ENCODE measurements at places on chromosomes 6 and 20. TPM values are rescaled to one million over a fixed set of nuclear protein-coding genes. Genes with fewer than 3 reads are reported as not detected.

The IMPG1 gene
- total RNA-seq, result not detected

The PSORS1C2 gene
- not detected for total RNA-seq

The TRIM15 gene
- total RNA-seq, result not detected

The TGM6 gene
- not detected for total RNA-seq

The HLA-DPA1 gene
- 42.8 TPM for total RNA-seq

The MICB gene
- total RNA-seq, result 1.5 TPM

The PARD6B gene
- 5.6 TPM for total RNA-seq

The CRISP3 gene
- not detected for total RNA-seq

The TMC2 gene
- total RNA-seq, result 0.08 TPM

The MYH7B gene
- 230 TPM for total RNA-seq

The TINAG gene
- not detected for total RNA-seq

DNA sequence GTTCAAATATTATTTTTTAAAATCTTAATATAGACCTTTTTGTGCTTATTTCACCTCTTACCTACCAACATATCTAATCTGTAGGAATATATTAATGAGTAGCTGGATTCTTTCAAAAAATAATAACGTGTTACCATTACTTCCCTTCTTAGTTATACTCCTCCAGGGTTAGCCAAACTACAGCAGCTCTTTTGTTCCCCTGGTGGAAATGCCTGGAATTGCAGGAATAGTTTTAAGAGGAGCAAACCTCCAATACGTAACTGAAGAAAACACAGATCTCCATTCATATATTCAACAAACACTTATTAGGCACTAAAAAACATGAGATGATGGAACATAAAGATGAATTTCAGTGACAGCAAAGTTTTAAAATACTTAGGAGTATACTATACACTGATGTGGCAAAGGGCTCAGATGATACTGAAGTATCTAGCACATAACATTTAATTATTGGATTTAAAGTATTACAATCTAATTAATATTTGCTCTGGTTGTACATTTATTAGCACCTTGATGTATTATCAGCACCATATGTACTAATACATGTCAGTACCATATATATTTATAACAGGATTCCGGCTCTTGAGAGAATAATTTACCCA lies 78.3 kb downstream of the TBX18 start:
- no peak for DNase-seq

DNA sequence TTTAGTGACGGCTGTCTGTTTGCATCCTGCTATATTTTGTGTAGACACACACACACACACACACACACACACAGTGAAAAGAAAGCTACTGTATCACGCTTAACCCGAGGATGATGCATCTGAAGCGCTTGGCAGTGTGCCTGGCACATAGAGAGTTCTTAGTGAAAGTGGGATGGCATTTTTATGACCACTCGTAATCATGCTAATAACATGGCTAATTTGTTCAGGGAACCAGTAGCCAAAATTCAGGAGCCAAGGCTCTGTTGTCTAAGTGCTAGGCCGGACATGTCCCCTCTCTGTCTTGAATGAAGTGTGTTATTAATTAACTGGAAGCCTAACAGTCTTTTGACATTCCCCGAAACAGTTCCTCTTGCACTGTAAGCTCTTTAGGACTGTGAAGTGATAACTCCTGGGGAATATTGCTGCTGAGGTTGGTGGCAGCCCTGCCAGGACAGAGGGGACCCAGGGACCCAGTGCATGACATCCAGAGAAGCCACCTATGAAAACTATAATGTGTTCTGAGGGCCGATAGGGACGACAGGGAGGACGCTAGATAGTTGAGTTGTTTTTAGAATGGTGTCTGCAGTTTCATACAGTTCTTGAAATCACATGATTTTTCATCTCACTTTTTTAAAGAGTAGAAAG lies 45.0 kb upstream of the IRF4 start:
- peak; percentile 58 for DNase-seq

DNA sequence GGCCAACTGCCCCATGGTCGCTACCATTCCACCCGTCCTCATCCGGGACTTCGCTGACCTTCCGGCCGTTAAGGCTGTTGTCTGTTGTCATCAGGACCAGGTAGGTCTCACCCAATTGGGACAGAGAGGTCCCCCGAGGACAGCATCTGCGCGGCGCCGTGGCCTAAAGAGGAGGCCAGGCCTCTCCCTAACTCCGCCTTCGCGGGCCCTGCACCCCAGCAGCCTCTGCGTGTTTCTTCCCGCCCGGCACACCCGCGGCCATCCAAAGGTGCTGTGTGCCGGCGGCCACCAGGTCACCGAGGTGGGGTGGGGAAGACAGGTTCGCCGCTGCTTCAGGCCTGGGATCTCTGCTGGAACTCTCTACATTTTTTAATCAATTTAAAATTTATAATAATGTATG lies 9.0 kb downstream of the OR2W1 start:
- peak; percentile 37 for DNase-seq

DNA sequence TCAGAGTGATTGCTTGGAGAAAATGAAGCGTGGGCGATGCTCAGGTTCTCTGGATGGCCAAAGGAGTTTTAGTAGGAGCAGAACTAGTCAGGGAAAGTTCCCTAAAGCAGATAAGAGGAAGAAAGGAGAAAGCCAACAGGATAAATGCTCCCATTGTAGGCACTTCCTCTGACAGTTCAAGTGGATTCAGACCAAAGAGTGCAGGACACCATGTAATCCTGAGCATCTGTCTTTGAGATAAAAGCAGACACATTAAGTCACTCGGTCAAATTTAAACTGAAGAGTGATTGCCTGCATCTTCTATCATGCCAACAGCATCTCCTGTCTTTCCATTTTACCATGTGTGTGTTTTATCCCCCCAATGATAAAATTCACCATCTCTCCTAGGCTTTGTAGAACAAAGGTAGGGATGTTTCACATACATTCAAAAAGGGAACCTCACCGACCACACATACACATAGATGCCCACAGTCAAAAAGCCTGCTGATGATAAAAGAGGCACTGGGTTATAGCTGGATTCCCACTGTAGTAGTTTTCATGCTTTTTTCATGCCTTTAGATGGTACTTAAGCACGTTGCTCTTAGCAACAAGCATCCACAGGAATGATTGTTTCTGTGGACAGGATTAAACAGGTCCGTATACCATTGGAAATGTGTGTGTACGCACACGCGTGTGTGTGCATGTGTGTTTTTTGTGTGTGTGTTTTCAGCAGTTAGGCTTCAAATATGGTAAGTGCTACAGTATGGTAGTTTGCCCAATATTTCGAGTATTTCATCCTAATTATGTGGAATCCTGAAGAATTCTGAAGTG lies 7.0 kb downstream of the GRIK2 start:
- no peak for DNase-seq

GRCh38 chr6:105603788-105604586 lies 201.1 kb upstream of the PREP start:
- no peak for DNase-seq

DNA sequence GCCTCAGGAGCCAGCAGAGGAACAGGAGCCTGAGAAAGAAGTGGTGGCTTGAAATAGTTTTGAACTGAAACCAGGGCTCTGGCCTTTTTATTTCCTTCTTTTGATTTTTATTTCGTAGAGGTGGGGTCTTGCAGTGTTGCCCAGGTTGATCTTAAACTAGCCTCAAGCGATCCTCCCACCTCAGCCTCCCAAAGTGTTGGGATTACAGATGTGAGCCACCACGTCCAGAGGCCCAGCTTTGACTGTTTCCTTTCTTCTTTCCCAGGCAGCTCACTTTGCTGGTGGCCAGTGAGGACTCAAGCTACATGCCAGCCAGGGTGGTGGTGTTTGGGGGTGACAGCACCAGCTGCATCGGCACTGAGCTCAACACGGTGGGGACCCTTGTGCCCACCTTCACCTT lies 20.5 kb downstream of the CUL9 start:
- DNase-seq, result no peak

- DNase-seq, result no peak
Observed at GRCh38 chr6:86273936-86274335, 631.2 kb upstream of the SYNCRIP start.

DNA sequence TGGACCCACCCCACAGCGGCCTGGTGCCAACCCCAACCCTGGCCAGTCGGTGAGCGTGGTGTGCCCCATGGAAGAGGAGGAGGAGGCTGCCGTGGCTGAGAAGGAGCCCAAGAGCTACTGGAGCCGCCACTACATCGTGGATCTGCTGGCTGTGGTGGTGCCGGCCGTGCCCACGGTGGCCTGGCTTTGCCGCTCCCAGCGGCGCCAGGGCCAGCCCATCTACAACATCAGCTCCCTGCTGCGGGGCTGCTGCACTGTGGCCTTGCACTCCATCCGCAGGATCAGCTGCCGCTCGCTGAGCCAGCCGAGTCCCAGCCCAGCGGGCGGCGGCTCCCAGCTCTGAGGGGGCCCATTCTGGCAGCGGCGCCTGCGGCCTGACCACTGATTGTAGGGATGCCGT lies 23.2 kb downstream of the SDCBP2 start:
- DNase-seq, result no peak

DNA sequence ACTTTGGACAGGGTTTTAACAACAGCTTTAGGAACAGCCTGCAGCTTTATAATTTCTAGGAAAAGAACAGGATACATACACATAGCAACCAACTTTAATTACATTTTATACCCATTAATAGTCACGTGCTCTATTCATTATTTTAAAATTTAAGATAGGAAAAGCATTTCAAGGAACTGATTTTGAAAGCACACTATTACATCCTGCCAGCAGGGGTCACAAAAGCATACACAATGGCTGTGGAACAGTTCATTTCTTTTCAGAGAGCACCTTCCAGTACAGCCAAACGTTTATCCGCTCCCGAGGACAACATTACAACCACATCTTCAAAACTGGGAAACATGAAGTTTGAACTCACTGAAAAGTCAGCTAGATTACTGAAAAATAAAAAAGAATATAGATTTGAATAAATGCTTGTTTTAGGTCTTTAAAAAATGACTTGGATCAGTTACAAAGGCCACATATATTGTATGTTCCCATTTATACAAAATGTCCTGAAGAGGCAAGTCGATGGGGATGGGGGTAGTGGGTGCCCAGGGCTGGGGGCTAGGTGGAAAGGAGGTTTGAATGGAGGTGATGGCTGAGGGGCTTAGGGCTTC lies 104.6 kb upstream of the EXOC2 start:
- DNase-seq, result no peak

- DNase-seq, result no peak
Observed at GRCh38 chr20:22652681-22653588, 68.6 kb upstream of the FOXA2 start.

- DNase-seq, result peak; percentile 77
Observed at GRCh38 chr6:150876598-150876997, 11.1 kb downstream of the MTHFD1L start.

GRCh38 chr6:37702314-37702713 lies 4.6 kb upstream of the MDGA1 start:
- DNase-seq, result no peak

- no peak for DNase-seq
Observed at GRCh38 chr20:37714978-37715672, 21.3 kb downstream of the CTNNBL1 start.

DNA sequence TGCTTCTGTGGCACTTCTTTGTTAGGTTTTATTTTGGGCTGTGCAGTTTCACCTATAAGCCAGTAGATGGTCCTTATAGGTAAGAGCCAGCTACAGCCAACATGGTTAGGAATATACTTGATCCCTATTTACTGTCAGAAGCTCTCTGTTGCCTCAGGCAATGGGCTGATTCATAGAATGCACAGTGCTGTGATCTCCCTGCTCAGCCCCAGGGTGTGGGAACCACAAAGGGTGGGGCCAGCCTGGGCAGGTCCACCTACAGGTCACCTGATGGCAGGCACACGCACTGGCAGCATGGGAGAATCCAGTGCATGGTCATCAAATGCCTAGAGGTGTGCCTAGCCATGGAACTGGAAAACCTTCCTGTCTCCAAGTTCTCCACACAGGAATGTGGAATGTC lies 191.9 kb downstream of the MOXD1 start:
- no peak for DNase-seq

DNA sequence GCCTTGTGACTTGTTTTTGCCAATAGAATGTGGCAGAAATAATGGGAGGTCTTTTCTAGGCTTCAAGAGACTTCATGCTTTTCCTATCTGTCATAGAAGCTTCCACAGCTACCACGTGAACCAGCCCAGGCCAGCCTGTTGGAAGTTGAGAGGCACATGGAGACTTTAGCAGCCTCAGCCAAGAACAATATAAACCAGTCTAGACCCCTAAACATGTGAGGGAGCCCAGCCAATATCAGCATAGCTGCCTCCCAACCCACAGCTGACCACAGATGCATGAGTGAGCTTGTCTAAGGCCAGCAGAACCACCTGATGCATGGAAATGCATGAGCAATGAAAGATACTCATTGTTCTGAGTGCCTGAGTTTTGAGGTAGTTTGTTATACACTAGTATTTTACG lies 540.7 kb upstream of the BTBD3 start:
- DNase-seq, result no peak

DNA sequence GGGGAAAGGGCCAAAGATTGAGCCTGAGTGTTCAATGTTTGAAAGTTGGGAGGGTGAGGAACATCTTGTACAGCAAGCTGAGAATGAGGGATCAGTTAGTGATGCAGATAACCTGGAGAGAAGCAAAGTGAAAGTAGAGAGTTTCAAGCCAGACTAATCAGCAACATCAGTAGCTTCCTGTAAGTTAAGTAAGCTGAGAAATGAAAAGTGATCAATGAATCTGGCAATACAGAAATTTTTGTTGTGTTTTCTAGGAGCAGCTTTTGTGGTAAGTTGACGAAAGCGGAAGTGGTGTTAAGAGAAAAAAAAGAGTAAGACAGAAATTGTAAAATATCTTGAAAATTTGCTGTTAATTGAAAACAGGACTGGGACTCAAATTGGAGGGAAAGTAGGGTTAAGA lies 855.5 kb upstream of the MAP3K7 start:
- no peak for DNase-seq

GRCh38 chr6:11969092-11969491 lies 43.0 kb upstream of the HIVEP1 start:
- DNase-seq, result no peak

DNA sequence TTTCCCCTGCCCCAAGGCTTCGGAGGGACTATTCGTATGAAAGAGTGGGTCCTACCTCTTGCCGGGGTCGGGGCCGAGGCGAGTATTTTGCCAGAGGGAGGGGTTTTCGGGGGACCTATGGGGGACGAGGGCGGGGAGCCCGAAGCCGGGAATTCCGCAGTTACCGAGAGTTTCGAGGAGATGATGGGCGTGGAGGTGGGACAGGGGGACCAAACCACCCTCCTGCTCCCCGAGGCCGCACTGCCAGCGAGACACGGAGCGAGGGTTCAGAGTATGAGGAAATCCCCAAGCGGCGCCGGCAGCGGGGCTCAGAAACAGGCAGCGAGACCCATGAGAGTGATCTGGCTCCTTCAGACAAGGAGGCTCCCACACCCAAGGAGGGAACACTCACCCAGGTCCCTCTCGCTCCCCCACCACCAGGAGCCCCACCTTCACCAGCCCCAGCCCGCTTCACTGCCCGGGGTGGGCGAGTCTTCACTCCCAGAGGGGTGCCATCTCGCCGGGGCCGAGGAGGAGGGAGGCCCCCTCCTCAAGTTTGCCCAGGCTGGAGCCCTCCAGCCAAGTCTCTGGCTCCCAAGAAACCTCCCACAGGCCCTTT lies 11.3 kb downstream of the PRRC2A start:
- DNase-seq, result no peak

DNA sequence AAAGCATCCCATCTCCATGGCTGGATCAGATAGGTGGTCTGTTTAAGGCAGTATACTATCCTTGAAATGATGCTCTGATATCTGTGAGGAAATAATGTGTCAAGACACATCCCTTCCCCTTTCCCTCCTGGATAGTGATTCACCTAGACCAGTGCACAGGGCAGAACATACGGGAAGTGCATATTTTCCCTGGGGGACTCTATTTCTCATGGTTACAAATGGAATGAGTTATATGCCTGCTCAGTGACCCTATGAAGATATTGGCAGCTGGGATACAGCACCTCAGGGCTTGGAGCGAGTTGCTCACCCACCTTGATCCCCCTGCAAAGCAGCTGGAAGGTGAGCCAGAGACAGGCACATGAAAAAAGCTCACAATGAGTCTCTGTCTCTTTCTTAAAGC lies 67.5 kb upstream of the PRL start:
- DNase-seq, result no peak

Data from Right ventricle myocardium inferior (tissue), 1 donor.